ENCODE measurements at places on chromosomes 4 and X. TPM values are rescaled to one million over a fixed set of nuclear protein-coding genes. Genes with fewer than 3 reads are reported as not detected.

DNA sequence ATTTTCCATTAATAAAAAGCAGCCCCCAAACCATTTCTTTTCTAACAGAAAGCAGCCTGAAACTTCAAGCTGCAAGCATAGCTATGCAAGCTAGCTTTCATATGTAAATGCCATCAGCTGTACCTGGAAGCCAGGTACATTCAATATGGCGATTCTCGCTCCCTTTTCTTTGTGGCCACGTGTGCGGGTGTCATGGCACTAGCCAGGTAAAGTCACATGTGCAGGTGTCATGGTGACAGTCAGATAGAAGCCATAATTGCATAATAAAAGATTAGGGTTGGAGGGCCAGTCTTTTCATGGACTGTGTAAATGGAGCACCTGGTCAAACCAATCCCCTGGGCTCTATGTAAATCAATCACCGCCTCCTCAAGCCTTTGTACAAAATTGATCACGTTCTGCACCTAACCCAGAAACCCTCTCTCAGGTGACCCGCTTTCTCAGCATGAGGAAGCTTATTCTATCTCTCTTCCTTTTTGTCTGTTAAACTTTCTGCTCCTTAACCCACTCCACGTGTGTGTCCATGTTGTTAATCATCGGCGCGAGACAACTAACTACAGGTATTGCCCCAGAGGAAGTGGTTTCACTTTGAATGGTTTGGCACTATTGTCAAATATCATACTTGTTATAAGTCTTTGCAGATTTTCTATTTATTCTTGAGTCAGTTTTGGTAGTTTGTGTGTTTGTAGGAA, 18.0 kb upstream of the RHOXF2 start:
- no peak for DNase-seq

GRCh38 chrX:15680401-15680800, 15.8 kb upstream of the CLTRN start:
- DNase-seq: no peak

TKTL2 gene
- not detected for total RNA-seq

GRCh38 chr4:162499478-162499877, 335.7 kb upstream of the FSTL5 start:
- no peak for DNase-seq

GRCh38 chrX:12993826-12994225, 18.9 kb downstream of the TMSB4X start:
- DNase-seq: no peak

MAGEE1 gene
- total RNA-seq: 1.5 TPM

MAGEA1 gene
- total RNA-seq: not detected

- no peak for DNase-seq
Measured at GRCh38 chr4:122552898-122553297, 68.0 kb downstream of the IL21 start.

ANKRD50 gene
- total RNA-seq: 9.9 TPM

DNA sequence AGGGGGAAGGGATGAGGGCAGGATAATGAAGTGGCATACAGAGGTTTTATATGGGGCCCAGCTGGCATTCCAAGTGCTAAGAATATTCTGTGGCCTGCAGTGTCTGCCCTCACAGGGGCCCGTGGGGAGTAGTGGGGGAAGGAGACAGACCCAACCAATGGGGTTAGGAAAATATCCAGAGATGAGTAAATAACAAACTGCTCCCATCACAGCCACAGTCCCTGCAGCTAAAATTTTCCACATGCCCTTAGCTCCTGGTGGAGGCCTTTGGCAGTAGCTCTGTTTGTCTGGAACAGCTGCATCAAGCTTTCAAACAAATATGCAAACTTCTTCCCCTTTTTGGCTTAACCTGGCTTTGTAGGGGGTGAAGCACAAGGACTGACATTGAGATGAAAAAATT, 3.1 kb downstream of the SRPX2 start:
- no peak for DNase-seq

PPP3CA gene
- 30.9 TPM for total RNA-seq

GRCh38 chr4:123110685-123111084, 188.3 kb upstream of the NUDT6 start:
- no peak for DNase-seq

ZNF718 gene
- total RNA-seq: 2.6 TPM

TIGD4 gene
- not detected for total RNA-seq

- DNase-seq: no peak
Measured at GRCh38 chrX:22139822-22140221, 107.7 kb downstream of the PHEX start.

RBMXL3 gene
- total RNA-seq: not detected

GLUD2 gene
- 1.2 TPM for total RNA-seq

- no peak for DNase-seq
Measured at GRCh38 chr4:102564399-102565059, 63.4 kb downstream of the NFKB1 start.

RWDD4 gene
- total RNA-seq: 8.8 TPM

CXorf49 gene
- total RNA-seq: not detected
